Kidney (tissue), 22 donors: ENCODE measurements at places on chromosomes 13 and 19. TPM values are rescaled to one million over a fixed set of nuclear protein-coding genes. Genes with fewer than 3 reads are reported as not detected.

- H3K27ac ChIP-seq: no peak overlapping the region
- no peaks in the 10 kb centered on the region for H3K27me3 ChIP-seq
- DNase-seq: no peak
- no peaks in the 10 kb centered on the region for H3K36me3 ChIP-seq
- H3K4me3 ChIP-seq: no peak overlapping the region
- no peaks in the 10 kb centered on the region for H3K4me1 ChIP-seq
Measured at GRCh38 chr13:37442996-37443395, 155.6 kb downstream of the POSTN start.

- no peaks in the 10 kb centered on the region for H3K36me3 ChIP-seq
- no peak overlapping the region for H3K4me3 ChIP-seq
- peaks cover 5% of the 10 kb centered on the region for H3K4me1 ChIP-seq
Measured at GRCh38 chr19:2561895-2562294, 86.0 kb downstream of the GADD45B start.

DNA sequence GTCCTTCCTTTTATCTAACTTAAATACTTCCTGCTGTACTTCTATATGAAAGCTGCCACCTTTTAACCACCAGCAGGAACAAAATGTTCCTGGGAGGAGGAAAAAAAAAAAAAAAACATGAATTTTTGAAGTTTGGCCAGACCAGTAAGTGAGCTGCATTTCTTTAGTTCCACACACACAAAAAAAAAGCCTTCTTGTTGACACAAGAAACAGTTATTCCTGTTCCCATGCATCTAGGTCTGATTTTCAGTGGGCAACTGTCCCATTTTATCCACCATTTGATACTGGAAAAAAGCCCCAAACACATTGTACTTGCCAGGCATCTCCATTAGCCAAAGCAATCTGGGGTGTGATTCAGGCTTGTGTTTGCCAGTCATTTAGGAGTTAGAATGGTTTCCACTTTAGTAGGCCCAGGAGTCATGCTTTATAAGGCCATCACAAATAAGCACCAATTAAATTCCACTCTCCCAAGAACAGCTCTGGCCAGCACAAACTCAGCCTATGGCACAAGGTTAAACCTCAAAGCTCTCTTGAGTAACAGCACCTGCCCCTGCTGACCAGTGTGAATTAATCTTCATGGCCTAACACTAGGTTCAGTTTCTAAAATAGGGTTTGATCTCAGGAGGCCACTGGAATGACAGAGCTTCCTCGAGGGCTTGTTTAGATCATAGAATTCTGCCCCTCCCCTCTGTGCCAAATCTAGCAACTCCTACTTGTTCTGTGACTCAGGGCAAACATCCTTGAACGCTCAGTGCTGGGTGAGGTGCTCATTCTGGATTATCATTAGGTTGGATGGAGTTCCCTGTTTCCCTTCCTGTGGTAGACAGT lies 67.1 kb downstream of the NUFIP1 start:
- H3K36me3 ChIP-seq: no peaks in the 10 kb centered on the region
- peaks cover 4% of the 10 kb centered on the region for H3K4me1 ChIP-seq
- H3K4me3 ChIP-seq: no peak overlapping the region
- DNase-seq: no peak

DNA sequence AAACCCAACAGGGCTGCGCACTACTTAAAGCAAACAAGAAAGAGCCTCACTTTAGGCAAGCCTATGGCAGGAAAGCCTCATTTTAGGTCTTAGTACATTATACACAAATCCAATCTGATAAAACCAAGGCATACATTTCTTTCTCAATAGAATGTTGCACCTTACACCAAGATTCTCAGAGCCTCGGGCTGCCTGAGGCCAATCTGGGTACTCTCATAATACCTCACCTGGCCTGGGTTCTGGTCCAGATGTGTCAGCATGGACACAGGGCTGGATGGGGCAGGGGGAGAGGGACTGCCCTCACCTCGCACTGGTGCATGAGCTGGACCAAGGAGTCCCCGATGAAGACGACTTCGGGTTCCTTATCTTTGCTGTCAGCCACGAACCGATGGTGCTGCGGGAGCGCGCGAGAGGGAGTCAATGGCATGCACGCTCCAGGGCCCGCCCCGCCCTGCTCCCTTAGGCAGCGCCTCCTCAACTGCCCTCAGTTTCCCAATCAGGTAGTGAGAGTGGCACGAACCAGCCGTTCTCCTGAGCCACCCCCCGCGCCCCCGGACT lies at the start of gene PRR19:
TSS of gene PRR19 (plus strand) at position 487 of the 558 bp plus-strand sequence. CDS start 7,453 bp downstream, outside the sequence.
- no peaks in the 10 kb centered on the region for H3K27me3 ChIP-seq
- no peaks in the 10 kb centered on the region for H3K36me3 ChIP-seq
- no peak for DNase-seq
- peak within 1 kb of the TSS; percentile 63 for H3K4me3 ChIP-seq

The SYCN gene
- not detected for total RNA-seq

- H3K4me3 ChIP-seq: no peak overlapping the region
- peaks cover 9% of the 10 kb centered on the region for H3K27me3 ChIP-seq
- H3K4me1 ChIP-seq: peaks cover 10% of the 10 kb centered on the region
- H3K36me3 ChIP-seq: peaks cover 2% of the 10 kb centered on the region
Measured at GRCh38 chr19:3608079-3608641, 1.5 kb upstream of the TBXA2R start.

GRCh38 chr13:32214071-32214470 lies 101.1 kb downstream of the ZAR1L start:
- H3K4me3 ChIP-seq: no peak overlapping the region
- H3K36me3 ChIP-seq: no peaks in the 10 kb centered on the region
- DNase-seq: no peak
- H3K27me3 ChIP-seq: no peaks in the 10 kb centered on the region

- no peaks in the 10 kb centered on the region for H3K27me3 ChIP-seq
- H3K4me3 ChIP-seq: no peak overlapping the region
- H3K36me3 ChIP-seq: no peaks in the 10 kb centered on the region
- DNase-seq: no peak
- H3K27ac ChIP-seq: no peak overlapping the region
Measured at GRCh38 chr19:51194527-51195315, 30.2 kb upstream of the CD33 start.

- H3K27ac ChIP-seq: no peak overlapping the region
- no peak overlapping the region for H3K4me3 ChIP-seq
Measured at GRCh38 chr13:41931337-41931736, 29.6 kb downstream of the VWA8 start.

- no peaks in the 10 kb centered on the region for H3K4me1 ChIP-seq
- no peak for DNase-seq
- no peaks in the 10 kb centered on the region for H3K36me3 ChIP-seq
- no peaks in the 10 kb centered on the region for H3K27me3 ChIP-seq
- H3K27ac ChIP-seq: no peak overlapping the region
Measured at GRCh38 chr13:31919971-31920726, 111.4 kb upstream of the FRY start.

The LGI4 gene
- 7.5 TPM for total RNA-seq

The LRRC25 gene
- total RNA-seq: 13.1 TPM

The TMEM86B gene
- 3.3 TPM for total RNA-seq

- H3K27ac ChIP-seq: no peak within 1 kb of the TSS
- peak; percentile 65 for DNase-seq
- H3K4me3 ChIP-seq: no peak within 1 kb of the TSS
- H3K27me3 ChIP-seq: peaks cover 3% of the 10 kb centered on the region
- H3K4me1 ChIP-seq: no peaks in the 10 kb centered on the region
Measured at GRCh38 chr19:50639121-50640112, at the start of gene SYT3. Gene SYT3 (minus strand): TSS chr19:50639881. CDS start chr19:50637411, 2,470 bp downstream.

GRCh38 chr19:30906871-30907270 lies 442.4 kb downstream of the TSHZ3 start:
- no peaks in the 10 kb centered on the region for H3K36me3 ChIP-seq
- H3K27me3 ChIP-seq: no peaks in the 10 kb centered on the region
- DNase-seq: no peak

DNA sequence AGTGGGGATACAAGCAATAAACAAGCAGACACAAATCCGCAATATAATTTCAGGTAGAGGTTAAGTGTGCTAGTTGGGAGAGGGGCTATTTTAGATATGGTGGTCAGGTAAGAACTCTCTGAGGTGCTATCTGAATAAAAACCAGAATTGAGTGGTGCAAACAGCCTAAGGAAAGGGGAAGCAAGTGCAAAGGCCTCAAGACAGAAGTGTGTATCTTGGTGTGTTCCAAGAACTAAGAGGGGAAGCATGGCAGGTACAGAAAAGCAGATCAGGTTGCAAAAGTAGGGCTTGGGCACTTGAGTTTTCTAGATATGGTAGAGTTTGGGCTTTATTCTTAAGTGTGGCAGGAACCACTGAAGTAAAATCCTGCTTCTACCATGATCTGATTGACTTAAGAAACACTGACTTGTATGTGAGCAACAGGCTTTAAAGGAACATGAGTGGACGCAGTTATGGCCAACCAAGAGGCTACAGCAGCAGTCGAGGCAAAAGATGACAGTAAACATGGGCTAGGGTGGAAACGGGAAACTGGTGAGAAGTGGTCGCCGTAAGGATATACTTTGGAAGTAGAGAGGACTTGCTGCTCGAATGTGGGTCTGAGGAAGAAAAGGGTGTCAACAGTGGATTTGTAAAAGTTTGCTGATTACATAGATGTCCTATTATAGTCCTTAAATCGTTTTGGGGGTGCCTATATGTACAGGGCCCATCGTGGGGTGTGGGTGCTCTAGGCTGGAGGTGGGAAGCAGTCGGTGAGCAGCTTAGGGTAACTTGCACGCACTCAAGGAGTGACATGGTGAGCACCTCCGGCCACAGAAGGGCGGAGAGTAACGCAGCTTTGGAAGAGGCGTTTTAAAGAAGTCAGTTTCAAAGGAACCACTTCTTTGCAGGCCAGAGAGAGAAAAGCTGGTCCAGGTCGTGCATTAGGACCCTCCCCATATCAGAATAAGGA lies 677 bp downstream of the TGDS start:
- no peaks in the 10 kb centered on the region for H3K27me3 ChIP-seq
- H3K4me3 ChIP-seq: peak overlapping the region; percentile 88
- no peak for DNase-seq
- H3K36me3 ChIP-seq: peaks cover 9% of the 10 kb centered on the region
- peak overlapping the region; percentile 68 for H3K27ac ChIP-seq

GRCh38 chr13:94061301-94061700 lies 418.2 kb downstream of the DCT start:
- H3K27me3 ChIP-seq: no peaks in the 10 kb centered on the region
- H3K36me3 ChIP-seq: no peaks in the 10 kb centered on the region
- H3K4me1 ChIP-seq: no peaks in the 10 kb centered on the region

GRCh38 chr13:99380921-99381645 lies 73.9 kb upstream of the GPR183 start:
- H3K36me3 ChIP-seq: peaks cover 19% of the 10 kb centered on the region
- H3K4me3 ChIP-seq: no peak overlapping the region
- no peaks in the 10 kb centered on the region for H3K27me3 ChIP-seq

DNA sequence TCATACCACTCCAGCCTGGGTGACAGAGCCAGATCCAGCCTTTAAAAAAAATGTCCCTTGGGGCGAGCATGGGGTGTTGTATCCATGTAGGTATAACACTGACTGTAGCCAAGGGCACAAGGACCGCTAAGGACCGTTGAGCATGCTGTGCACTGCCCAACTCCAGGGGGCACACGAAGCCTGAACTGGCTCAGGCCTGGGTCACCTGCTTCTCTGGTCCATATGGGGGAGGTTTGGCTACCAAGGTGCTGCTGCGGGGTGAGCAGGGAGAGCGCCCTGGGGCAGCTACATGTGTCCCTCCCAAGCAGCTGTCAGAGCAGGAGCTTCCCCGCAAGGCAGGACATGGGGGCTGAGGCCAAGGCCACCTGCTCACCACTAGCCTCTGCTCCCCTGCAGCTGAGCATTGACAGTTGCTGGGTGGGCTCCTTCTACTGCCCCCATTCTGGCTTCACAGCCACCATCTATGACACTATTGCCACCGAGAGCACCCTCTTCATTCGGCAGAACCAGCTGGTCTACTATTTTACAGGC lies 16.3 kb downstream of the CATSPERG start:
- H3K4me1 ChIP-seq: no peaks in the 10 kb centered on the region
- H3K36me3 ChIP-seq: no peaks in the 10 kb centered on the region
- H3K4me3 ChIP-seq: no peak overlapping the region
- no peak overlapping the region for H3K27ac ChIP-seq
- no peaks in the 10 kb centered on the region for H3K27me3 ChIP-seq
- no peak for DNase-seq

The ERICH6B gene
- not detected for total RNA-seq

DNA sequence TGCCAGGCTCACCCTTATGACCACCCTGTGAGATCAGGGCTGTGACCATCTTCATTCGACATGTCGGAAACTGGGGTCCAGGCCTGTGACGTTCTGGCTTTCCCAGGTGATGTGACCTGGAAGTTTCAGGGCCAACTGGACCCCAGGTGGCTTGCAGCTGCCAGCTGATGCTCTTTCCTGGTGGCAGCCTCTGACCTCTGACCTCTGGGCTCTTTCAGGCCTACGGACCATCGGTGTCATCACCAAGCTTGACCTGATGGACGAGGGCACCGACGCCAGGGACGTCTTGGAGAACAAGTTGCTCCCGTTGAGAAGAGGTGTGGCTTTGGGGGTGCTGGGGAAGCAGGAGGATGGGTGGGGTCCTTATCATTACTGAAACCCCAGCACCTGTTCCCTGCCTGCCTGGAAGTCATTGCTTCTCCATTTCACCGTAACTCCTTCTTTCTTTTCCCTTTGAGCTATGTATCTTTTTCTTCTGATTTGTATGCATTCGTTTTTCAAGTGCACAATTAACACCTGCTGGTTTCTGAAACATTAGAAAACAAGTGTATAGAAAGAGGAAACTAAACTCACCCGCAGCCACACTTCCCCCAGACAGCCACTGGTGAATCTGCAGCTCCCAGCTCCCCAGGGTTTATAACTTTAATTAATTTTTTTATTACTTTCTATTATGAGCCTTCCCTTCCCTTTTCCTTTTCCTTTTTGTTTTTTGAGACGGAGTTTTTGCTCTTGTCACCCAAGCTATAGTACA lies 58.9 kb downstream of the TMED1 start:
- peaks cover 48% of the 10 kb centered on the region for H3K36me3 ChIP-seq
- DNase-seq: no peak
- no peak overlapping the region for H3K4me3 ChIP-seq
- H3K27me3 ChIP-seq: no peaks in the 10 kb centered on the region

DNA sequence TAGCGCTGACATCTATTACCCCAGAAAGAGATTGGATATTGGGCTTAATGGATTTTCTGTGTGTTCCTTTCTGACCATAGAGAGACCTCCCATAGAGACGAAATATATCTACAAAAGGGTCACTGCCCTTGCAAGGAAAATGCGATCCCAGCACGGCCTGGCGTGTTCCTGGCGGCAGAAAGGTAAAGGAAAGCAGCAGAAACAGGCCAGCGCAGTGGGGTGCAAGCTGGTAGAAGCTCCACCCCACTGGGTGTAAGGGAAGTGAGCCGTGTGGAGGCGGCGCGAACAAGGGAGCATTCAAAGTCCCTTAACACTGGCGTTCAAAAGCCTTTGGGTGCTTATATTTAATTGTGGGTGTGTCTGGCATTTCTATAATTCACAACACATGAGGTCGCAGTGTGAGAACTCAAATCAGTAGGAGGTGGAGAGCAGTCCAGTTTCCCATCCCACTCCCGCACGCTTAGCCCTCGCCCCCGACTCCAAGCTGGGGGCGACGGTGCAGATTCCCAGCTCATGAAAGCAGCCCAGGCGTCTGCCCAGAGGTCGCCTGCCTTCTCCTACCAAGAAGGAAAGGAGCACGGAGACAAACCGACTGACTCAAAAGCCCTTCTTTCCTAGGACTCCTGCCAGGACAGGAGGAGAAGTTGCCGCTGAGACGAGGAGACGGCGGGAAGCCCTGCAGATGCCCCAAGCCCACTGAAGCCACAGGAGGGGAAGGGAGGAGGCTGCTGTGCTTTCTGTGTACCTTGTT lies 478.4 kb downstream of the FOXO1 start:
- DNase-seq: no peak
- no peak overlapping the region for H3K27ac ChIP-seq
- H3K4me1 ChIP-seq: peaks cover 4% of the 10 kb centered on the region
- no peaks in the 10 kb centered on the region for H3K27me3 ChIP-seq
- H3K4me3 ChIP-seq: no peak overlapping the region

GRCh38 chr19:10404888-10405820 lies 1.8 kb upstream of the CDC37 start:
- H3K36me3 ChIP-seq: no peaks in the 10 kb centered on the region
- peaks cover 13% of the 10 kb centered on the region for H3K27me3 ChIP-seq
- H3K27ac ChIP-seq: no peak overlapping the region
- peaks cover 12% of the 10 kb centered on the region for H3K4me1 ChIP-seq
